ENCODE measurements at places on chromosomes 3 and 15.
A peak's percentile ranks its signal among the peaks of the same experiment; 100 is the strongest.

- DNase-seq: no peak
These were observed 520 bp downstream of the ZNF654 start for GRCh38 chr3:88059380-88060170.

- peak; percentile 81 for DNase-seq
These were observed 74.6 kb upstream of the LEKR1 start for GRCh38 chr3:156751461-156752025.

DNA sequence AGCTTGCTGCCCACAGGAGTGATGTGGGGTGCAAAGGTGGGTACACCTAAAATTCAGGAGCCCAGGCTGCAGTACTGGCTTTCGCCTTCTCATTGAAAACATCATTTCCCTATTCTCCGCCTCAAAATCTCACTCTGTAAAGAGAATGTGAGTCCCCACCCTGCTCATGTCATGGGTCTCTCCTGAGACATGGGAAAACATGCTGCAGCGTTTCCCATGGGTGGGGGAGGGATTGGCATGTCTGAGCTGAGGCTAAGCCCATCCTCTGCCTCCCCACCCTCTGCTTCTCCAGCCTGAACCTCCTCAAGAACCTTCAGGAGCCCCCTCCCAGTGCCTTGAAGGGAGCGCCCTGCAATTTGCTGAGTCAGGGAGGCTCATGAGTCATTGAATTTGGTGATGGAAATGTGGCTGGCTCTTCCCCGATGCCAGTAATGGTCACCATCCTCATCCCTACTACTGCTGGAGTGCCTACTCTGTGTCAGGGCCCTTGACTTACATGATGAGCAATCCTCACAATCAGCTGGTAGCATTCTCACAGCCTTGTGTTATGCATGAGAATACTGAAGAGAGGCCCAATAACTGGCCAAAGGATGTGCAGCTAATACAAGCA, 28.8 kb downstream of the WNT5A start:
- no peak for DNase-seq

GRCh38 chr15:40501487-40501886, 30.7 kb downstream of the CHST14 start:
- DNase-seq: no peak

DNA sequence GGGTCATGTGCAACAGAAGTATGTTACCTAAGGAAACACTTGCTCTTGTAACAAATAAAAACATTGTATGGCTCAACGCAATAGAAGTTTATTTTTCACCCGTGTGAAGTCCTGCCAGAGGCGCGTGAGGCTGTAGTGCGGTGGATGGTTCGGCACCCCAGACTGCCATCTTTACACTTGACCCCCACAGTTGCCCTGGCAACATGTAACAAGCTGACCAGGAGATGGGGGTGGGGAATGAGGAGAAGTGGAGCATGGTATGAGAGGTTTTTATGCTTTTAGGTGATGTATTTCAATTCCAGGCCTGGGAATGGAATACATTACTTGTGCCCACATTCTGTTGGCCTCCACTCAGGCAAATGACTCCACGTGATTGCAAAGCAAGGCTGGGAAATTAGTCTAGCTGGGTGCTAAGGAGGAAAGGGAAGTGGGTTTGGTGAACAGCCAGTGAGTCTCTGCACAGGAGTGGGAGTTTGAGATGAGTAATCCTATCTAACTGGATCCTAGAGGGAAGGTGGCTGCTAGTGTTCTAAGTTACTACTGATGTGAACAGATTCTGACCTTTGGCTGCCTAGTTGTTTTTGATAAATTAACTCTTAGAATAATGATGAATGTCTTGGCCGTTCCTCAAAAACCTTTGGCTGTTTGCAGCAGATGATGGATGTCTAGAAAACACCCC, 33.8 kb upstream of the GREM1 start:
- peak; percentile 53 for DNase-seq

DNA sequence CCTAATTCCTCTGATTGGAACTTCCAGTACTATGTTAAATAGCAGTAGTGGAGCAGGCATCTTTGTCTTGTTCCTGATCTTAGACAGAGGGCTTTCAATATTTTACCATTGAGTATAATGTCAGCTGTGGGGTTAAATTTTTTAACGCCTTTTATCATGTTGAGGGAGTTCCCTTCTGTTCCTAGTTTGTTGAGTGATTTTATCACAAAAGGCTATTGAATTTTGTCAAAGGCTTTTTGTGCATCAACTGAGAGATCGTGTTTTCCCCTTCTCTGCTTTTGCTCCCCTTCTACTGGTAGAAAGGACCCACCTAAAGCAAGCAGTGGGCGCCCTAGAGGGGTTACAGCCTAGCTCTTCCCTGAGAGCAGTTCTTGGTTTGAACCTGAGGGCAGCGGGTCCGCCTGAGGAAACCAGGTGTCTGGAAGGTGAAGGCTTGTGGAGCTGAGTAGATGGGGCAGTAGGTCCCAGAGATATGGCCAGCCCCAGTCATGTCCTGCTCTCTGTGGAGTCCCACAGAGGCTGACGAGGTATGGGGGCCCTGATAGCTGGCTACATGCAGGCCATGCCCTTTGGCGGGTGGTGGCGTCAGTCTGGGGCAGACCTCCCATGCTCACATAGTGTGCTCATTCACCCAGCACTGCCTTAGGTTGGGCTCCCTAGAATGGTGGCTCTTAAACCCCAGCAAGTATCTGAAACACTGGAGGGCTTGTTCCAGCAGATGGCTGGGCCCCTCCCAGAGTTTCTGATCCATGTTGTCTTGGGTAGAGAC, 11.3 kb downstream of the HDAC11 start:
- no peak for DNase-seq

GRCh38 chr3:133295944-133296917, 103.6 kb upstream of the BFSP2 start:
- DNase-seq: no peak

DNA sequence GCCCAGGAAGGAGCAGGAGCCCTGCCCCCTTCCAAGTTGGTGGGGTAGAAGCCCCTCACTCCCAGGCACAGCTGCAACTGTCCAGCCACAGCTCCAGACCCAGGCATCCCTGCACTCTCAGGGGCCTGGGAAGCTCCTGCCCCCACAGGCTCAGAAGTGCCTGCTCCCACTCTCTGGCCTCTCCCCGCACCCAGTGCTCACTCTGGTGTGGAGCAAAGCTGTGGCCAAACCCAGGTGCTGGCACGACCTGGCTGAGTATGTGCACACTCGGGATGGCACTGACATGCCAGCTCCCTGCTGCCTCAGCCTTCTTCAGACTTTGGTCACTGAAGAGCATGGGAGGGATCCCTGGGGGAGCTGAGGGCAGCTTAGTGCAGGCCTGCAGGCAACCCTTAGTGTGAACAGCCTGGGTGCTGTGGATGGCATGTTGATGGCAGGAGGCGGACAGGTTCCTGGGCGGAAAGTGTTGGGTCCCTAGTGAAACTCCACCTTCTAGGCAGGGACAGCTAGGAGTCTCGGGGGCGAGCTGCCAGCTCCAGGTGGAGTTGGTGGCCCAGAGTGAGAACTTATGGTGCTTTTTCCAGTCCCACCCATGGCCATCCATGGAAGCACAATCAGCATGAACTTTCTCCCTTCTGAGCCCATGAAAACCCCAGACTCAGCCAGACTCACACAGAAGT, 489.2 kb upstream of the ROBO2 start:
- DNase-seq: no peak

- peak; percentile 49 for DNase-seq
These were observed 1.5 kb upstream of the RBM15B start for GRCh38 chr3:51389423-51390183.

DNA sequence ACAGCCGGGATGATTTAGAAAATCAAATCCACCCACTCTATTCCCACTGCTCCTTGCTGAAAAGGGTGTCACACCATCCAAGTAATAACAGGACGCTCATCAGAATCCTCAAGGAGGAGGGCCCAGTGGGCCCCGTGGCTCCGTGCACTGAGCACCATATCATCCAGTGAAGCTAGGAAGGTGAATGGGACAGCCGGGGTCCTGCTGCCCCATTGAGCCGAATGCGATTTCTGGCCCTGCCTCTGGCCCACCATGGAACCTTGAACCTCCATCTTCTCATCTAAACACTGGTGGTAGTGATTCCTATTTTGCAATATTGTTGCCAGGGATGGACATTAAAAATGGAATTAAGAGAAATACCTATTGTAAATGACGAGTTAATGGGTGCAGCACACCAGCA, 99.1 kb upstream of the SLC6A11 start:
- no peak for DNase-seq

DNA sequence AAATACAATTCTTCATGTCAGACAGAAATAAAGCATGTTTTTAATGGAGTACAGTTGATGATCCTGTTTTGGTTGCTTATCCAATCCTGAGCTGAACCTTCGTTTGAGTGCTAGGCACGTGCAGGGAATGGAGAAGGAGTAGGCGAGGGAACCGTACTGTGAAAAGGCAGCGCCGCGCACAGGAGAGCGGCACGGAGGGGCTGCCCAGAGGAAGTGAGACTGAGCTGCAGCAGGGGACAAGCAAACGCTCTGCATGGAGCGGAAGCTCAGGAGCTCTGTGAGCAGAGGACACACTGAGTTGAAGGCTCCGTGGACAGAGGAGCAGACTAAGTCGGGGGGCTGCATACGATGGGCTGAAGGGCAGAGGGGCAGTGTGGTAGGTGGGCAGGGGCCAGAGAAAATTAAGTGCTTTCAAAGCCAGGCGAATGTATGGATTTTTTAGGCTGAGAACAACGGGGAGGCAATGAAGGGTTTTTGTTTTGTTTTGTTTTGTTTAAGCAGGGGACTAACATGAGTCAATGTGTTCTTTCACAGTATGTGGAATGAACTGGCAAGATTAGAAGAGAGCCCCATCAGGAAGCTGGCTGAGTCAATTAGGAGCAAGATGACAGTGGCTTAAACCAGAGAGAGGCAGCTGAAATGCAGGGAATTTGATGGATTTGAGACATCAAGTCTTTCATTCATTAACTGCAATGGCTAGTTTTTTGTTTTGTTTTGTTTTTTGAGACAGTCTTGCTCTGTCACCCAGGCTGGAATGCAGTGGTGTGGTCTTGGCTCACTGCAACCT, 23.8 kb upstream of the TM2D3 start:
- peak; percentile 19 for DNase-seq

GRCh38 chr3:182349051-182349450, 444.3 kb upstream of the ATP11B start:
- DNase-seq: no peak

GRCh38 chr15:31276596-31277298, 49.9 kb upstream of the KLF13 start:
- DNase-seq: no peak

DNA sequence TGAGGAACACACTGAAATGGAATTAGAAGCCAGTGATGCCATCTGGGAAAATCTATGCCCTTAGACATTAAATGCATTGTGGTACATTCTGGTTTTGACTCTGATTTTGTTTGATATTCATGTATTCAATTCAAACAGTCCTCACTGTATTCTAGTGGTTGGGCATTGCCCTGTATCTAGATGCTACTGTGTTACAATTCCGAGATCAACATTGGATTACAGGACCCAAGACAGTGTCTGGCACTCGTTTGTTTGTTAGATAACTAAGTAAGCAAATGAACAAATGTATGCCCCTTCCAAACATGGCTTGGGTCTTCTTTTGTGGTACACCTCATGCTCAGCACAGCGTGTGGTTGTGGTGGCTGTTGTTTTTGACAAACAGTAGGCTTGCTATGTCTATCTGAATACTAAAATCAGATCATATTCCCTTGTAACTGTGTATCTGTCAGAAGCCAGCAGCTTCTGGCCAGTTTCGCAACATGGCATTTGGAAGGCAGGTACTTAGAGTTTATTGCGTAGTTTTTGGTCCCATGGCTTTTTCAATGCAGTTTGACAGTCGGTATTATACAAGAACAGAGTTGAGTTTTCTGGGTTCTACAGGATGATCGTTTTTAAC, 5.7 kb downstream of the FILIP1L start:
- no peak for DNase-seq

- no peak for DNase-seq
These were observed 254.9 kb upstream of the RASGRP1 start for GRCh38 chr15:38819387-38819950.

DNA sequence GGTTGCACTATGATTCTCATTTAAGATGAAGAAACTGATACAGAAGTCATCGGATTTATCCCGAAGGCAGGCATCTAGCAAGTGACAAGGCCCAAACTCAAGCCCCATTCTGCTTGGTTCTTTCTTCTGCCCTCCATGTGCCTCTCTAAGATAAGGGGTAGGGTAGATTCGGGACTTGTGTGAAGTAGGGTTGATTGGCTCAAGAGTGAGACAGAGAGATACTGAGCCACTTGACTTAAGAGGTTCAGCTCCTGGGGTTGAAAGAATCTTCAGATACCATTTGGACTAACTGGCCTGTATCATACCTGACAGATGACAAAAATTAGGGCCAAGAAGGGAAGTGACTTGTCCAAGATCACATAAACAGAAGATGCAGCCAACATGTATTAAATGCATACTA, 891 bp downstream of the RFT1 start:
- no peak for DNase-seq

DNA sequence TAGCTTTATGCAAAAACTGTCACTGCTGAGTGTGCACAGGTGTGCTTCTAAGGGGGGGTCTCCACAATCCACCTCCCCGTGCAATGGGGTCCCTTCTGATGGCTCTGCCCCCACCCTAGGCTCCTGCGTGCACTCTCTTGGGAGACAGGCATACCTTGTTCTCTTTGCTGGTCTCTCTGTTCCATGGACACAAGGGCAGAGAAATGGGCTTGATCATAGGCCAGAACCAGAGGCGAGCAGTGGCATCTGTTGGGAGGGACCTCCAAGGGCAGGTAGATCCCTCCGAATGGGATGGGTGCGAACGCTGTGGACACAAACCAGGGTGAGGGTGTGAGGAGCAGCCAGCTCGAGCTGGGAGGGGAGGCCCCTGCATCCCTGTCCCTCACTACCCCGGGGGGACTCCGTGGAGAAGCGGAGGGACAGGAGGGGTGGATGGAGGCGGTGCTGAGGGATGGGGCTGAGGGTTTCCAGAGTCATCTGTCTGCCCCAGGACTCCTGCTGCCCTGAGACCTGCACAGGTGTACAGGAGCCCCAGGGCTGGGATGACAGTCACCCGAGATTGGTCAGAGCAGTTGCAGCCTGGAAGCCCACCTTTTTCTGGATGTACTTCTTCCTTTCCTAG, 175.0 kb downstream of the KLF13 start:
- no peak for DNase-seq

- no peak for DNase-seq
These were observed 163.6 kb downstream of the KCNMB2 start for GRCh38 chr3:178699810-178700209.

- no peak for DNase-seq
These were observed 65.2 kb upstream of the MME start for GRCh38 chr3:155014953-155015352.

GRCh38 chr3:102078854-102079808, 229.8 kb downstream of the NFKBIZ start:
- DNase-seq: no peak

GRCh38 chr3:136546720-136547119, 205.5 kb downstream of the STAG1 start:
- no peak for DNase-seq

DNA sequence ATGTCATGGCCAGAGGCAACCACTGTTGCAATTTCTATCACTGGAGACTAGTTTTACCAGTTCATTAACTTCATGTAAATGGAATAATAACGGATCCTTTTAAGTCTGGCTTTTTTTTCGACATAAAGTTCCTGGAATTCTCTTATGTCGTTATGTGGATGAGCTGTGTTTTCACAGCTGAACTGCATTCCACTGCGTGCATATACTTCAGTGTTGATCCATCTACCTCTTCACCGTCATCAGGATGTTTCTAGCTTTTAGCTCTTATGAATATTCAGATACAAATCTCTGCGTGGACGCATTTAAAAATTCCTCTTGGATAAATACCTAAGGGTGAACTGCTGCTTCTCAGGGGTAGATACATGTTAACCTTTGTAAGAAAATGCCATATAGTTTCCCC, 15.6 kb upstream of the CYFIP1 start:
- DNase-seq: no peak

GRCh38 chr15:80604583-80605575, 90.2 kb upstream of the ABHD17C start:
- DNase-seq: no peak

Data from H54 (cell line).